ENCODE measurements at places on chromosomes 16 and 17.

- DNase-seq: no peak
Measured at GRCh38 chr16:86198206-86199118, 299.5 kb downstream of the IRF8 start.

DNA sequence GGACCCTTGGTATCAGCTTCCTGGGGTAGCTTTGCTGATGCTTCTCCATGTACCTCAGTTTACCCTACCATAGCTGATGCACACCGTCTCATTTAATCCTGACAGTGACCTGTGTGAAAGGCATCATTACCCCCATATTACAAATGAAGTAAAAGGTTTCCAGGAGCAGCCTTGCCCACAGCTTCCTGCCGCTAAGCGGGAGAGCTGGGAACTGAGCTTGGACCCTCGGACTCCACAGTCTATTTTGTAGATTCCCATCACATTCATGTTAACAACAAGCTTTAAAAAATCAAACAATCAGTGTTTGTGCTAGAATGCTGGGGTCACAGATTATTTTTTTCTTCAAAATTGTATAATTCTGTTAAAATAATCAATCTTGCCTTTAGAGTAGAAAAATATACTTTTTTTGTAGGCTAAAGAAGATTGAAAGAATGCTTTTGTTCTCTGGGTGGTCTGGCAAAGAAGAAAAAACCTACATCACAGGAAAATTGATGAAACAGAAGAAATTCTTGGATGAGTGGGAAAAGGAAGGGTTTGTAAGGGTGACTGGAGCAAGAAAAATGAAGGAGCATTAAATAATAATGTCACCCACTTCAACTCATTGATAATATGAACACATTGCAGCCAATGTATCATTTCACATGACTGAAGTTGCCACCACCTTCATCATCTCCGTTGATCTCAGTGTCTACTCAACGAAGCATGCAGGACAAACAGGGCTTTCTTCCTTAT, 9.5 kb upstream of the USP10 start:
- DNase-seq: no peak

- DNase-seq: no peak
Measured at GRCh38 chr16:22624038-22624799, 113.5 kb downstream of the NPIPB5 start.

- DNase-seq: peak; percentile 0
Measured at GRCh38 chr16:49754495-49755312, 101.2 kb downstream of the ZNF423 start.

All from AG09319 (cell line).